Cardiac muscle cell (in vitro differentiated cells and primary cell): ENCODE measurements at places on chromosomes 1 and 21.

- H3K4me1 ChIP-seq: no peaks in the 10 kb centered on the region
- H3K27me3 ChIP-seq: no peaks in the 10 kb centered on the region
- no peak overlapping the region for H3K4me3 ChIP-seq
- H3K36me3 ChIP-seq: no peaks in the 10 kb centered on the region
- no peak overlapping the region for H3K27ac ChIP-seq
- DNase-seq: no peak
Observed at GRCh38 chr1:204136814-204137213, 15.0 kb downstream of the ETNK2 start.

- H3K4me3 ChIP-seq: no peak overlapping the region
- no peaks in the 10 kb centered on the region for H3K36me3 ChIP-seq
- no peak overlapping the region for H3K27ac ChIP-seq
- H3K4me1 ChIP-seq: no peaks in the 10 kb centered on the region
- no peak for DNase-seq
Observed at GRCh38 chr1:153389973-153390879, 647 bp downstream of the S100A8 start.

GRCh38 chr1:9437961-9438430 is 101.3 kb upstream of the SLC25A33 start:
- peaks cover 17% of the 10 kb centered on the region for H3K4me1 ChIP-seq
- H3K36me3 ChIP-seq: no peaks in the 10 kb centered on the region
- peak; percentile 43 for DNase-seq

DNA sequence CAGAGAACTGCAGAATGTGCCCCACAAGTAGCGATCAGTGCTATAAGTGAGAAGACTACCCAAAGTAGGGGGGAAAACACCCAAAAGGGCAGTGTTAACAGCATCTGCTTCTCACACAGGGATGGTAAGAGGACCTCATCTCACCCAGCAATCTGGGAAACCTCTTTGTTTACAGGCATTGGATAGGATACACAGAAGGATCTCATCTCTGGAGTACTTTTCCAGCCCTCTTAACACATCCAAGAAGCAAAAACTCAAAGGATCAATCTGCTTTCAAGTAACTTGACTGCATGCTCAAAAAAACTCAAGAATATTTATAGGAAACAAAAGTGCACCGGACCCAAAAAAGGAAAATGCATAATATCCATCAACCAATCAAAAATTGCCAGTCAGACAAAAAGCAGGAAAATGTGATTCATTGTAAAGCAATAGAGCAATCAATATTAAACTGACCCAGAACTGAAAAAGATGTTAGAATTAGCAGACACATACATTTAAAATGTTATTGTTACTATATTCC is 311.0 kb upstream of the CXADR start:
- no peak overlapping the region for H3K4me3 ChIP-seq
- no peaks in the 10 kb centered on the region for H3K36me3 ChIP-seq
- no peaks in the 10 kb centered on the region for H3K4me1 ChIP-seq
- H3K27me3 ChIP-seq: no peaks in the 10 kb centered on the region
- no peak overlapping the region for H3K27ac ChIP-seq

GRCh38 chr1:40630488-40631223 is 34.8 kb downstream of the RIMS3 start:
- H3K27me3 ChIP-seq: no peaks in the 10 kb centered on the region
- H3K36me3 ChIP-seq: no peaks in the 10 kb centered on the region
- peak; percentile 77 for DNase-seq
- H3K4me3 ChIP-seq: no peak overlapping the region

GRCh38 chr1:93715529-93716126 is 34.0 kb upstream of the BCAR3 start:
- no peak overlapping the region for H3K4me3 ChIP-seq
- H3K27me3 ChIP-seq: no peaks in the 10 kb centered on the region
- peak overlapping the region; percentile 50 for H3K27ac ChIP-seq
- H3K36me3 ChIP-seq: no peaks in the 10 kb centered on the region
- DNase-seq: no peak
- H3K4me1 ChIP-seq: peaks cover 22% of the 10 kb centered on the region

DNA sequence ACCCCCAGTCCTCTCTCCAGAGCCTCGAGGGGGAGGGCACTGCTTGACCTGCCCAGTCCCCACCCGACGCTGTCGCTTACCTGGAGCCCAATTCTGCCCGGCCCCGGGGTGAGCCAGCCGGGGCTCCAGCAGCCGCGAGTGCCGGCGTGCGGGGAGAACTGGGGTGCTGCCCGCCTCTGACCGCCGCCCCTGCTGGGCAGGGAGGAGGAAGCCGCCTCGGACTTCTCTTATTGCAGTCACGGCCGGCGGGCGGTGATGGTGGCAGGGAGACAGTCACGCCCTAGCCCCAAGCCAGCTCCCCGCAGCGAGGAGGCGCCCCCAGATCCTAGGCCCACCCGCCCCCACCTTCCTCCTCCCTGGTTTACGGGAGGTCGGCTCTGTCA is at the start of gene FGR:
Gene FGR, minus strand, starts transcription at position 201 of the 383 bp plus-strand sequence. CDS start 11,269 bp downstream, outside the sequence.
- H3K27ac ChIP-seq: no peak within 1 kb of the TSS
- H3K4me1 ChIP-seq: no peaks in the 10 kb centered on the region
- H3K27me3 ChIP-seq: peaks cover 45% of the 10 kb centered on the region
- H3K4me3 ChIP-seq: peak within 1 kb of the TSS; percentile 27
- no peak for DNase-seq

DNA sequence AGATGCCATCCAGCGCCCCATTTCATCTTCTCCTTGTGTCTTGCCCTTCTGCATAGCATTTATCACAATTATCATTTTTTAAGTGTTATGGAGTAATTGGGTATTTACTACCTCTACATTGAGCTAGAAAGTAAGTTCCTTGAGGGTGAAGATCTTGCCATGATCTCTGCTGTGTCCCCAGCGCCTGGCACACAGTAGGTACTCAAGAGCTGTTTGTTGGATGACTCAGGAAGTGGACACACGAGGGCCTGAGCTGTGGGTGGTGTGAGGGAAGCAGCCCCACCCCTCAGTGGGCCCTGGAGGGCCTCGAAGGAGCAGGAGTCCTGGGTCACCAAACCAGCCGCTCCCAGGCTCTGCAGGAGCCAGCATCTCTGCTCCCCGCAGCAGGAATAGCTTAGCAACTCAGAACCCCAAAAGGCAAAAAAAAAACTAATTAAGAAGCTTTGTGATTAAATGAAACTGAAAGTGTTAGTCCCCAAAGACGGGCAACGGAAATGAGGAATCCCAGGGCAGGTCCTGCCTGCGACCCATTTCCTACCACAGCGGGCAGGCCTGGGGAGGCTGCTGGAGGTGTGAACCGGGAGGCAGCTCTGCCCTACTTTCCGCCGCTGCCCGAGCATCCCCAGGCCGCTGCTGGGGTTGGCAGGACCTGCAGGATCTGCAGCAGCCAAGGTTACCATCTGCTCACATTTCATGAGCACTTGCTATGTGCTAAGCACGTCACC is 87.7 kb downstream of the LACTBL1 start:
- no peak overlapping the region for H3K4me3 ChIP-seq
- no peaks in the 10 kb centered on the region for H3K4me1 ChIP-seq
- H3K27me3 ChIP-seq: no peaks in the 10 kb centered on the region
- DNase-seq: no peak
- H3K36me3 ChIP-seq: no peaks in the 10 kb centered on the region

DNA sequence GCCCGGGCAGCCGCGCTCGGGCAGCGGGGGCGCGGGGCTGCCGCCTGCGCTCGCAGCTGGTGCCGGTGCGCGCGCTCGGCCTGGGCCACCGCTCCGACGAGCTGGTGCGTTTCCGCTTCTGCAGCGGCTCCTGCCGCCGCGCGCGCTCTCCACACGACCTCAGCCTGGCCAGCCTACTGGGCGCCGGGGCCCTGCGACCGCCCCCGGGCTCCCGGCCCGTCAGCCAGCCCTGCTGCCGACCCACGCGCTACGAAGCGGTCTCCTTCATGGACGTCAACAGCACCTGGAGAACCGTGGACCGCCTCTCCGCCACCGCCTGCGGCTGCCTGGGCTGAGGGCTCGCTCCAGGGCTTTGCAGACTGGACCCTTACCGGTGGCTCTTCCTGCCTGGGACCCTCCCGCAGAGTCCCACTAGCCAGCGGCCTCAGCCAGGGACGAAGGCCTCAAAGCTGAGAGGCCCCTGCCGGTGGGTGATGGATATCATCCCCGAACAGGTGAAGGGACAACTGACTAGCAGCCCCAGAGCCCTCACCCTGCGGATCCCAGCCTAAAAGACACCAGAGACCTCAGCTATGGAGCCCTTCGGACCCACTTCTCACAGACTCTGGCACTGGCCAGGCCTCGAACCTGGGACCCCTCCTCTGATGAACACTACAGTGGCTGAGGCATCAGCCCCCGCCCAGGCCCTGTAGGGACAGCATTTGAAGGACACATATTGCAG is 3.0 kb downstream of the ARTN start:
- H3K27me3 ChIP-seq: peaks cover 8% of the 10 kb centered on the region
- H3K4me1 ChIP-seq: peaks cover 12% of the 10 kb centered on the region
- peak overlapping the region; percentile 32 for H3K4me3 ChIP-seq

DNA sequence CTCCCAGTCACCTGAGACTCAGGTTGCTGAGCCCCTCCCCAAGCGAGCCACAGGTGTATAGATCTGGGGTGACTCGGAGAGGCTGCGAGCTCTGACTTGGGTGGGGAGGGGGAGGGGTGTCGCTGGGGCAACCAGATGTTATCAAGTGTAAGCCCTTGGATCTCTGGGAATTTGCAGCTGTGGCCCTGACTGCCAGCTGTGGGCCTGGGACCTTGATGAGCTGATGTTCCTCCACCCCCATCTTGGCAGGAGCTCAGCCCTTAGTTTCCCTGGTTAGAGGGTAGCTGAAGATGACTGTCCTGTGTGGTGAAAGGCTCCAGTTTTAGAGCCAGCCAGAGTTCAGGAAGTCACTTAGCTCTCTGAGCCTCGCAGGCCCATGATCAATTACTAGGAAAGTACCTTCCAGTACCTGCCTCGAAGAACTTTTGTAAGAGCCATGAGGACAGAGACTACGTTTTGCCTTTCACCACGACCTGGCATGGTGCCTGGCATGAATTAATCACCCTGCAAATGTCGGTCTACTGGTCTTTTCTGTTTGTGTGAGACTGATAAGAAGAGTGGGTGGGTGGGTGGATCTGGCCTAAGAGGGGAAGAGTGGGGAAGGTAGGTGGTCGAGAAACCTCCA is 55.8 kb downstream of the YARS1 start:
- no peak overlapping the region for H3K27ac ChIP-seq
- peak; percentile 81 for DNase-seq
- H3K36me3 ChIP-seq: no peaks in the 10 kb centered on the region
- no peak overlapping the region for H3K4me3 ChIP-seq

- H3K27ac ChIP-seq: no peak overlapping the region
- H3K4me3 ChIP-seq: no peak overlapping the region
- peaks cover 33% of the 10 kb centered on the region for H3K36me3 ChIP-seq
- peaks cover 3% of the 10 kb centered on the region for H3K4me1 ChIP-seq
- H3K27me3 ChIP-seq: no peaks in the 10 kb centered on the region
- no peak for DNase-seq
Observed at GRCh38 chr1:225418598-225418997, 9.2 kb downstream of the LBR start.

- H3K27me3 ChIP-seq: peaks cover 30% of the 10 kb centered on the region
- H3K36me3 ChIP-seq: no peaks in the 10 kb centered on the region
- DNase-seq: peak; percentile 41
- H3K4me1 ChIP-seq: no peaks in the 10 kb centered on the region
- peak overlapping the region; percentile 65 for H3K4me3 ChIP-seq
Observed at GRCh38 chr1:110210604-110211495, 736 bp downstream of the KCNC4 start.

DNA sequence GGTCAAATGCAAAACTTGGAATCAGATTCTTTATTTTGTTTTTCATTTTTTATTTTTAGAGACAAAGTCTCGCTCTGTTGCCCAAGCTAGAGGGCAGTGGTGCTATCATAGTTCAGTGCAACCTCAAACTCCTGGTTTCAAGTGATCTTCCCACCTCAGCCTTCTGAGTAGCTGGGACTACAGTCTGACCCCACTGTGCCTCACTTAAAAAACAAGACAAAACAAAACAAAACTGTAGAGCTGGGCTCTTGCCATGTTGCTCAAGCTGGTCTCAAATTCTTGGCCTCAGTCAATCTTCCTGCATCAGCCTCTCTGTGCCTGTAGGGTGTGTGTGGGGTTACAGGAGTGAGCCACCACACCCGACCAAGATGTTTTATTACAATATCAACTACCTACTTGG is 396.0 kb upstream of the USP24 start:
- no peaks in the 10 kb centered on the region for H3K27me3 ChIP-seq
- no peaks in the 10 kb centered on the region for H3K36me3 ChIP-seq
- no peak overlapping the region for H3K4me3 ChIP-seq
- H3K27ac ChIP-seq: no peak overlapping the region

DNA sequence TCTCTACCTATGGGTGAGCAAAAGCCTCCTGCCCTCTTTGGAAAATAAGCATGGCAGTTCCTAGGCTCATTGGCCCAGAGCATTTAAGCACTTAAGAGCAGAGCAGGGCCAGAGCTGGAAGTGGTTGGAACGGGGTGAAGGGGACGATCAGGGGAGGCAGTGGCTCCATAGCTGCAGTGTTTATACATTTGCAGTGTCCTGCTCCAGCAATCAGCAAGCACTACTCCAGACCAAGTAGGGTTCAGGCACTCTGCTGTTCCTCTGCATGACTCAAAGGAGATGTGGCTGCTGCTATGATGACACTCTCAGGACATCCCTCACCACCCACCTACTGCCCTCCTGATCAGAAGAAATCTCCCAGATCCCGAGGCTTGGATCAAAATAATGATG is 55.0 kb downstream of the TRABD2B start:
- no peaks in the 10 kb centered on the region for H3K36me3 ChIP-seq
- H3K4me3 ChIP-seq: no peak overlapping the region
- no peak overlapping the region for H3K27ac ChIP-seq
- no peak for DNase-seq
- H3K4me1 ChIP-seq: no peaks in the 10 kb centered on the region

GRCh38 chr1:27624467-27625178 is 10.4 kb downstream of the FGR start:
- H3K27me3 ChIP-seq: no peaks in the 10 kb centered on the region
- no peak for DNase-seq
- H3K36me3 ChIP-seq: no peaks in the 10 kb centered on the region
- H3K27ac ChIP-seq: no peak overlapping the region

DNA sequence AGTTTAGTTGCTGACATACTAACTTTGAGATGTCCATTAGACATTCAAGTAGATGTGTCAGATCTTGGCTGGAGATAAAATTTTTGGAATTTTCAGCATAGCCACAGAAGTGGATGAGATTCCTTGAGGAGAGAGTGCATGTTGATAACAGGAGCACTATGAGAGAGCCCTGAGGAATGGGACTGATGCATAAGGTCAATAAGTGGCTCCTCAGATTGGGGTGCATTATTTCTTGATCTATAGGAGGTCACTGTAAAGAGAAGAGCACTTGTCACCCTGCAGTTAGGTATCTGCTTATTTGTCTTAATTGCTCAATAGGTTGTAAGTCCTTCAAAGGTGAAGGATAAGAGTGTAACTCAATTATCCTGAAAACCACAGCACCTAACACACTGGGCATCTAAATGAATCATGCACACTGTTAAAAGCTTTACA is 52.0 kb upstream of the TACSTD2 start:
- no peaks in the 10 kb centered on the region for H3K27me3 ChIP-seq
- no peak overlapping the region for H3K4me3 ChIP-seq
- DNase-seq: no peak
- no peaks in the 10 kb centered on the region for H3K4me1 ChIP-seq
- H3K27ac ChIP-seq: no peak overlapping the region
